ENCODE measurements at places on chromosomes 5 and 9.

GRCh38 chr9:107547303-107547702 is 57.7 kb upstream of the KLF4 start:
- no peak for DNase-seq

DNA sequence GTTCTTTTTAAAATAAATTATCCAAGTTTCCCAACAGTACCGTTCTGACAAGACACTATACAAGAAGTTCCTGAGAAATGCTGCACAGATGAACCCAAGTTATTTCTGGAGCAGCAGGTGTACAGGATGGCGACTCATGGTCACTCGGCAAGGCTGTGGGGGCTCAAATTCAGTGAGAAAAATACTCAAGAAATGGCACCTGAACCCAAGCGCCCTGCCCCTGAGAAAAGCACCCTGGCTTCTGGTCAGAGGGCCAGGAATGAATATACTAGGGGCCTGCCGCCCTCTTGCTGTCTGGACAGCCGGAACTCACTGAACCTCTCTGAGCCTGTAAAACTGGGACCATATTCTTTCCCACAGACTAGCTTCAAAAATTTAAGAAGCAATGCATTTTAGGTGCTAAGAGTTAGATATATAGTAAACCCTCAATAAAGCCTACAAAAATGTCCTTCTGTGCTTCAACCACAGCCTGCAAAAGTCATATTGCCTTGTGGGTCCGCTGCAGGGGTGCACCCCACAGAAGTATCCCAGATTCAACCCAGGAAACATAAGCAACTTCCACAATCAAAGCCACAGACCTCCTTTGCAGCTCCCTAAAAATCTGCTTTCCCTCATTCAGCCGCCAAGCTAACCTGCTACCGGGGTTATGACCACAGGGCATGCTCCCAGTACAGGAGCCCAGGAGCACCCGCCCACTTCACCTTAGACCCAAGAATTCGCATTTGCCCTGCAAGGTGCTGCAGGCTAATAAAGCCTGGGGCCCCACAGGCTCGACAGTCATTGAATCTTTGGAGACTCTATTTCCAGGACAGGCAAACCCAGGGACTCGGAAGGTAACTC is 1.4 kb downstream of the RAPGEF1 start:
- no peak for DNase-seq

GRCh38 chr9:34603610-34604231 is 8.2 kb downstream of the RPP25L start:
- peak; percentile 18 for DNase-seq

DNA sequence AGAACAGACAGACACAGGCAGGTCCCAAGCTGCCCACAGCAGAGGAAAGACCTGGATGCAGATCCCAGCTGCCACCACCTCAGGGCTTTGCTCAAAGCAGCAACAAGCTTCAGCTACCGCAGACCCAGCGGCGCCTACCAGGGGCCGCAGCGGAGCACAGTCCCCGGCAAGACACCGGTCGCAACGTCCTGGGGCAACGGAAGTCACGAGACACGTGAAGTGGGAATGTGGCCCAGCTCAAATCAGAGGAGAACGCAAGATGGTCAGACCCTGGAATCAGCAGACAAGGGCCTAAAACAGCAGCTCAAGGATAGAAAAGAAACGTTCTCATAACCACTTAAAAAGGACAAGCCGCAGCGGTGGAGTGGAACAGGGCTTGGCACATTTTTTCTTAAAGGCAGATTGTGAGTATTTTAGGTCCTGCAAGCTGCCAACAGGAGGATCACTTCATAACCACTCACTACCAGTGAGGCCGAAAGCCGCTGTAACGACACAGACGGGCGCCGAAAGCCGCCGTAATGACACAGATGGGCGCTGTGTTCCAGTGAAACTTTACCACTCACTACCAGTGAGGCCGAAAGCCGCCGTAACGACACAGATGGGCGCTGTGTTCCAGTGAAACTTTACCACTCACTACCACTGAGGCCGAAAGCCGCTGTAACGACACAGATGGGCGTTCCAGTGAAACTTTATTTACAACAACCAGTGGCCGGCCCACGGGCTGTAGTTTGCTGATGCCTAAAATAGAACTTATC is 21.7 kb downstream of the SLC9A3 start:
- no peak for DNase-seq

- no peak for DNase-seq
These were observed 2.0 kb upstream of the MEIKIN start for GRCh38 chr5:131947445-131947844.

- DNase-seq = no peak
These were observed 167.3 kb downstream of the TAF11L14 start for GRCh38 chr5:17801595-17801994.

- no peak for DNase-seq
These were observed 81.1 kb downstream of the PJA2 start for GRCh38 chr5:109328626-109329025.

- no peak for DNase-seq
These were observed 1.7 kb downstream of the SLIT3 start for GRCh38 chr5:169299191-169299662.

DNA sequence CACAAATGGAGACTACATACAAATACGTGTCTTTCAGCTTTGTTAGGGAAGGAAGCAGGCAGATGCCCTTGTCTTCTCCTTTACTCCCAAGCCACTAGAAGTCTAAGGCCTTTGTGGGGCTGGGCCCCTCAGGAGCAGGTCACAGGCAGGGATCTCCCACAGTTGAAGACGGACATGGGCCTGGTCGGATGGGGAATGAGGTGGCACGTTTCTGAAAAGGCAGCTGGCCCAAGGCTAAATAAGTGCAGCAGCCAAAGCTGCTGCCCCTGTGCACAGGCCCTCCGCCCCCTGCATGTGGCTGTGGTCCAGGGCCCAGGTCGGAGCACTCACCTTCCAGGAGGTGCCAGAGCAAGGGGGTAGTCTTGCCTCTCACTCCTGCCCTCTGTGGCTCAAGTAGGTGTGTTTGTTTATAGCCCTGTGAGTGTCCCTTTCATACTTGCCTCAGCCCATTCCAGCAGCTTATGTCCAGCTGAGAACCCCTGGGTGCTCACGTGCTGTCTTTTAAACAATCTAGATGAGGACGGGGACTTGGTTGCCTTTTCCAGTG is 1.8 kb downstream of the SQSTM1 start:
- no peak for DNase-seq

GRCh38 chr9:123453076-123453667 is 97.2 kb downstream of the CRB2 start:
- DNase-seq = no peak

DNA sequence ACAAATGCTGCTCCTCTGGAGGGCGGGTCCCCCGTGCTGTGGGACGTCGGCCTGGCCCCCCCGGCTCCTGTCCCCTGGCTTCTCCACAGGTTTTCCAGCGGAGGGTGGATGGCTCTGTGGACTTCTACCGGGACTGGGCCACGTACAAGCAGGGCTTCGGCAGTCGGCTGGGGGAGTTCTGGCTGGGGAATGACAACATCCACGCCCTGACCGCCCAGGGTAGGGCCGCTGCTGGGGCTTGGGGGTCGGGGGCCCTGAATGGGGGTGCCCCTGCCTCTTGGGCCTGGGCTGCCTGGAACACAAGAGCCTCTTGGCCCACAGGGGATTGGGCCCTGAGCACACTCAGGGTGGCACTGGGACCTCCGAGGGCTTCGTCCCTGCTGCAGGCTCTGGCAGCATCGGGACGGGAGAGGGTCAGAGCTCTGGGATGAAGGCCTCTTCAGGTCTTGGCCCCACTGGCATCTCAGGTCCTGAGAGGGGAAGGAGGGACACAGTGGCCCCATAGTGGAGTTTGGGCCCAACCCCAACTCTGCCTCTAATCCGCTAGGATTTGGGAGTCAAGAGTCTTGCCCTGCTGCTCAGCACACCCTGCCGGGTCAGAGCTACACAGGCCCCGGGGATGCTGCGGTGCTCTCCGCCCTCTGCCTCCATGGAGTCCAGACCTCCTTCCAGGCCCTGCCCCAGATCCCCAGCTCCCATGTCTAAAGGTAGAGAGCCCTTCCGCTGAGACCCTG is 5.2 kb downstream of the FCN2 start:
- DNase-seq = no peak

- DNase-seq = no peak
These were observed 17.3 kb upstream of the TMOD1 start for GRCh38 chr9:97484134-97484533.

- no peak for DNase-seq
These were observed 45.1 kb upstream of the ROR2 start for GRCh38 chr9:91995000-91995655.

DNA sequence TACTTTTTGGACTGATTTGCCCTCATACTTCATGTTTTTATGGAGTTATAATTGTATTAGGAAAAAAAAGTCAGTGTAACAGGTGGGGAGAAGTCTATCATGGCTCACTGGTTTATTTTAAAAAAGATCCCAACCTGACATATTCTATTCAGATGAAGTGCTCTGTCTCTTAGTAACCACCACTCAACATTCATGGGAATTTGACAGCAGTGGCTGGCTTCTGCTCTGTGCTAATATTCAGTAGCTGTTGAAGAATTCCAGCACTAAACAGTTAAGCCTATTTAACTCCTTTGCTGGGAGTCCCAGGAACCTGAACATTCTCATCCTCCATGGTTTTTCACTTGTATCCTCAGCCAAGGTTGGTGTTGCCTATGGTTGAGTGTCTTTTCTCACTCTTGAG is 23.1 kb downstream of the CMYA5 start:
- DNase-seq = no peak

DNA sequence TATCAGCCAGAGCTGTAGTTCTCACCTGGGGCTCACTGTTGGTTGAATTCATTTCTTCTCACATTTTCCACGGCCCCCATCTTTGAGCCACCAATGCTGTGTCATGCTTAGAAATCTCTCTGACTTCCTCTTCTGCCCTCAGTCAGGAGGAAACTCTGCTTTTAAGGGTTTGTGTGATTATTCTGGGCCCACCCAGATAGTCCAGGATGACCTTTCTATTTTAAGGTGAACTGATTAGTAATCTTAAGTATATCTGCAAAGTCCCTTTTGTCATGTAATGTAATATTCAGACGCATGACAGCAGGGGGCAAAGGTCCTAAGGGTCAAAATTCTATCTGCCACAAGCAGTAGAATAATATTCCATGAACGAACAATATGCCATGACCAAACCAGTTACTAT is 88.4 kb downstream of the AK8 start:
- no peak for DNase-seq

DNA sequence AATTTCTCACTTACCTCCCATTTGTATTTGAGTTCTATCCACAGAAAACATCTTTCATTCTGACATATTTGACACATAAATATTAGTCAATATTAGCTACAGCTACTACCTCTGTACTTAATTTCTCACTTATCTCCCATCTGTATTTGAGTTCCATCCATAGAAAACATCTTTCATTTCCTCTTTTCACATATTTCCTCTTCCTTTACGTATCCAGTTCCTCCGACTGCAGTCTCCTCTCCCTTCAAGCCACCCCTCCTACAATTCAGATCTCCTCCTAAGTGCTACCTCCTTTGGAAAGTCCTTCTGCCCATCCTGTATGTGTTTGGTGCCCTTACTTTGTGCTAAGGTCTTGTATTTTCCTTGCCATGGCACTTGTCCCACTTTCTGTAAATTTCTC is 1.6 kb downstream of the SREK1IP1 start:
- no peak for DNase-seq

GRCh38 chr5:83877911-83878706 is 157.5 kb upstream of the HAPLN1 start:
- no peak for DNase-seq

All from T1000 (cell line).